ENCODE measurements at places on chromosomes 3 and 15. TPM values are rescaled to one million over a fixed set of nuclear protein-coding genes. Genes with fewer than 3 reads are reported as not detected.

FBXL22 gene
- total RNA-seq = 0.75 TPM

TMEM207 gene
- total RNA-seq = not detected

DNA sequence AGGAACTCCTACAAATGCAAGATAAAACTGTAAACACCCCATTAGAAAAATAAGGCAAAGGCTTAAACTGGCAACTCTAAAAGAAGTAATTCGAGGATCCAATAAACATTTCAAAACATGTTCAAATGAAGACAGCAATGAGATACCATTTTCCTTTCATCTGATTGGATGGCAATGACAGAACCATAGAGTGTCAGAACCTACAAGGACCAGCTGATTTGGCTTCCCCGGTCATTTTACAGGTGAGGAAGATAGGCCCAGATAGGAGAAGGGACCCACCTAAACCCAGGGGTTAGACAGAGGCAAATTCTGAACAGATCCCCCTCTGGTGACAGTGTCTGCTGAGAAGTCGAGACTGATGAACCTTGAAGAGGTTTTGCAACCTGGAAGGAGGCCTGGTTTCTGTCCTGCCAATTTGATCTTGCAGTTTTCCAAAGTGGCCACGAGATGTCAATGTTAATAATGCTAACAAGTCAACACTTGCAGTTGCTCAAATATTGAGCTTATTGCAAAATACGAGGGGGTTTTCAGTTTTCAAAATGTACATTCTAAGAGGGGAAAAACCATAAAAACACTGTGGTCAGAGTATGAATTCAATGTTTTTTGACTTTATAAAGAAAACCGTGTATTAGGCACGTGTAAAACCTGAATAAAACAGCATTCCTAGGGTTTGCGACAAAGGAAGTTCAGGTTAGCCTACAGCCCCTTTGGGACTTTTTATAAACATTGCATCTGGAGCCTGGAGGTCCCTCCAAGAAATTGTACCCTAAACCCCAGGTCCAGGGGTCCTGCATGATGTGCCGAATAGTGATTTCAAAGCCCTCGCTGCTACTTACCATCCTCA is 21.5 kb downstream of the CFAP161 start:
- peak; percentile 61 for DNase-seq

GRCh38 chr3:193040836-193041672 is 123.4 kb upstream of the MB21D2 start:
- DNase-seq = no peak

DNA sequence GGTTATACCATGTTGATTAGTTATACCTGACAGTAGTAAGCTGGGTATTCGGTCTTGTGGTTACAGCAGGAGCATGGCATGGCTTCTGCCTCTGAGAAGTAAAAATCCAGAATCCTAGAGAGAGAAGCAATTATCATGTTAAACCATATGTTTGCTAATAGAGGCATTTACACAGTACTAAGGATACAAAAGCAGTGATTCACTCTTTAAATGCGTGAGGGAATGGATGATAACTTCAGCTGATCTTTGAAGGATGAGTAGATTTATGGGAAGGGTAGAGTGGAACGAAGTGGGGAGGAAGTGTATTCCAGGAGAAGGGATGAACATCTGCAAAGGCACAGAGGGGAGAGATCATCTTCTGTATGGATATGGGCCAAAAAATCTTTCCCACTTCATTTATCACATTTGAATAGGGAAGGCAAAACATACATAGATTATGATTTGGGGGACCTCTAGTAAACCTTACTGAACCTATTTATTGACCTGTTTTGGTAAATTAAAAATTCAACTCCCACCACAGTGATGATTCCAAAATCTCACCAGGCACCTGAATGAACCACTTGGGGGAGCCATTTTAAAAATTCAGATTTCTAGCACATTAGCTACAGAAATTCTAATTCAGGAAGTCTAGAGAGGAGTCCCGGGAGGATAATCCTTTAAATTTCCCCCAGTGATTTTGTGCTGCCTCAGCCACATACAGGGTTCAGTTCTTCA is 35.1 kb downstream of the IGSF10 start:
- DNase-seq = no peak

All from endodermal cell (in vitro differentiated cells).